Panc1 (cell line): ENCODE measurements at places on chromosomes 1 and 21.

- DNase-seq: no peak
Measured at GRCh38 chr21:46361176-46361575, 37.2 kb downstream of the PCNT start.

DNA sequence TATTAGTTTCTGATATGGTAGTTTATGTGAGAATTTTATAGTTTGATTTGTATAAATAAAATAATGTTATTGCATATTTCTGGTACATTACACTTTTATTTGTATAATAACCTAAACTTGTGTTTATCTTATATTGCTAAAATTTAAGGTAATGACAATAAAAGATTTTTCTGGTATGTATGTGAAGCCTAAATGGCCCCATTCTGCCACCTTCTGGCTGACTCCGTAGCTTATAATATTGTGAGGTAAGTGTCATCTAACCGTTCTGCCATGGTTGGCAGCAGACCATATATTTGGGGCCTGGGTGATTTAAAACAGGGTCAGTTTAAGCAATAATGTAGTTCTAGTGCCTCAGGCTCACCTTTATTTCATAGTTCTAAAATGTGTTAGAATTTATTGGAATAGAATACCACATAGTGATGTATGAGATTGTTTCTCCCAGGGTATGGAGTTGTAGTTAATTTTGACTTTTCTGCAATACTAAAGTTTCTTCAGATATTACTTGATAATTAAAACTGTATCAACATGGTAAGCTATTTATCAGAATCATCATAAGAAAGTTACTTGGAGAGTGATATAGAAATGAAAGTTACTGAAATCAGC is 21.2 kb upstream of the PRKACB start:
- no peak for DNase-seq

GRCh38 chr1:96208428-96208827 is 513.2 kb upstream of the PTBP2 start:
- no peak for DNase-seq

DNA sequence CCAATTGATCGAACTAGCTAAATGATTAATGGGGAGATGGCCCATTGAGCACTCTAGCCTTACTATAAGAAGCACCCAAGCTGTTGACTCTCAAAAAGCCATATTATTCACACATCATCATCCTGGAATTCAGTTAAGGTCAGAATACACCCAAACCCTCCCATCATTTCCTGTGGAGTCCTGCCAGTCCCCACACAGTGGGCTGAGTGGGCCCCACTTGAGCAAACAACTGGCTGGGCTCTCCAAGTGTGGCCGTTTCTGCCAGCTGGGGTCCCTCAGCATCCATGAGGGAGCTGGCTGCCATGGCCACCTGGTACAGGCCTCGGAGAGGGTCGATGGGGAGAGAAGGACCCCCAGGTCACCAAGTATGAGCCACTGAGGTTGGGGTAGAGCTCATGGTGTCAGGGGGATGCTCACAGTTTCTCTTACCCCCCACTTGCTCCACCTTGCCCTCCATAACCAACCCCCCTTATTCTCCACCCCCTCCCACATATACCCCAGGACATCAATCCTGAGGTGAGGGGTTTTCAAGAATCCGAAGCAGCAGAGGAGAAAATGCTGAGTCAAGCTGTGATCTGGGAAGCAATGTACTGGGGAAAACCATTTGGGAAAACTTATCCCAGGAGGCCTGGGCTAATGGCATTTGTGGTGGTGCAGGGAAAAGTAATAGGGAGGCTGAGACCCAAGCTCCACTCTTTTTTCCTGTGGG is 60.3 kb downstream of the UBE2T start:
- DNase-seq: no peak

- DNase-seq: peak; percentile 2
Measured at GRCh38 chr1:244552336-244552735, 91.3 kb downstream of the CATSPERE start.

- DNase-seq: no peak
Measured at GRCh38 chr1:196593955-196594354, 14.3 kb downstream of the KCNT2 start.

DNA sequence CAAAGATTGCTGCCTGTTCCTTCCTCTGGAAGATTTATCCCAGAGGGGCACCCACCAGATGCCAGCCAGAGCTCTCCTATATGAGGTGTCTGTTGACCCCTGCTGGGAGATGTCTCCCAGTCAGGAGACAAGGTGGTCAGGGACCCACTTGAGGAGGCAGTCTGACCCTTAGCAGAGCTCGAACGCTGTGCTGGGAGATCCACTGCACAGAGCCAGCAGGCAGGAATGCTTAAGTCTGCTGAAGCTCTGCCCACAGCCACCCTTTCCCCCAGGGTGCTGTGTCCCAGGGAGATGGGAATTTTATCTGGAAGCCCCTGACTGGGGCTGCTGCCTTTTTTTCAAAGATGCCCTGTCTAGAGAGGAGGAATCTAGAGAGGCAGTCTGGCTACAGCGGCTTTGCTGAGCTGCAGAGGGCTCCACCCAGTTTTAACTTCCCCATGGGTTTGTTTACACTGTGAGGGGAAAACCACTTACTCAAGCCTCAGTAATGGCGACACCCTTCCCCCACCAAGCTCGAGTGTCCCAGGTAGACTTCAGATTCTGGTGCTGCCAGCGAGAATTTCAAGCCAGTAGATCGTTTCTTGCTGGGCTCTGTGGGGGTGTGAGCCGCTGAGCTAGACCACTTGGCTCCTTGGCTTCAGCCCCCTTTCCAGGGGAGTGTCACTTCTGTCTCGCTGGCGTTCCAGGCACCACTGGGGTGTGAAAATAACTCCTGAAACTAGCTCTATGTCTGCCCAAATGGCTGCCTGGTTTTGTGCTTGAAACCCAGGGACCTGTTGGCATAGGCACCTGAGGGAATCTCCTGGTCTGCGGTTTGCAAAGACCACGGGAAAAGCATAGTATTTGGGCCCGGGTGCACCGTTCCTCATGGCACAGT is 51.1 kb upstream of the PDC start:
- DNase-seq: no peak

DNA sequence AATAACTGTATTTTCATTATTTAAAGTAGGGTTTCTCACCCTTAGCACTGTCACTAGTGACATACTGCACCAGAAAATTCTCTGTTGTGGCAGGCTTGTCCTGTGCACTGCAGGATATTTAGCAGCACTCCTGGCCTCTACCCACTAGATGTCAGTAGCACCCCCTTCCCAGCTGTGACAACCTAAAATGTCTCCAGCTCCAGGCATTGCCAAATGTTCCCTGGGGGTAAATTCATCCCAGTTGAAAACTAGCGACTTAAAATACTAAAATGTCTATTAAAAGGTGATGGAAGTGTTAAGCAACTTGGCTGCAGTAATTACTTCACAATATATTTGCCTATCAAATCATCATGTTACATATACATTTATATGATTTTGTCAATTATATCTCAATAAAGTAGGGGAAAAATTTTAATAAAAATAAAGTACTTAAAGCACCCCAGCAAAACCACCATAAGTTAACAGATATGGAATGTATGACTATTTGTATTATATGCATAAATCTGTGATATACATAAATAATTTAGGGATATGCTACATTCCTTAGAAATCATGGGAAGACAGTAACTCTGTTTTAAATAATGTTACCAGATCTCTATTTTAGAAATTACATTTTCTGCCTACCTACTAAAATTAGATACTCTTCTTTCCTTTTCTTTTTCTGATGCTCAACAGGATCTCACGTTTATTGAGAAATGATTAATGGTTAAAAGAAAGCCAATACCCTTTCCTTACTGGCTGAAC is 74.6 kb downstream of the ARID4B start:
- peak; percentile 69 for DNase-seq

- DNase-seq: no peak
Measured at GRCh38 chr1:200437556-200438203, 27.8 kb upstream of the ZNF281 start.

DNA sequence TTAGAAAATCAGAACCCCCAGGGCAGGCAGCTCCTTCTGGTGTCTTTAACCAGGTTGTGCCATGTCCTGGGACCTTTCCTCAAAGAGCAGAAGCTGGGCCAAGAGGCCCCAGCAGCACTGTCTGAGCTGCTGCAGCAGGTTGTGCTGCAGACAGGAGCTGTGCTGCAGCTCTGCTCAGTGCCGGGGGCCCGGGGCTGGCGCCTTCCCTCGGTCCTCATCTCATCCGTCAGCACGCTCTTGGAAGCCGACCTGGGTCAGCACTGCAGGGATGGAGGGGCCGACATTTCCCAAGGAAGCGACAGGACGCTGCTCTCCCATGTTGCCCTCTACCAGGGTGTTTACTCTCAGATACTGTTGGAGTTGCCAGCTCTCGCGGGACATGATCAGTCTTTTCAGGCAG is 11.7 kb downstream of the URB2 start:
- no peak for DNase-seq

GRCh38 chr1:17883136-17883535 is 128.0 kb downstream of the ACTL8 start:
- no peak for DNase-seq

DNA sequence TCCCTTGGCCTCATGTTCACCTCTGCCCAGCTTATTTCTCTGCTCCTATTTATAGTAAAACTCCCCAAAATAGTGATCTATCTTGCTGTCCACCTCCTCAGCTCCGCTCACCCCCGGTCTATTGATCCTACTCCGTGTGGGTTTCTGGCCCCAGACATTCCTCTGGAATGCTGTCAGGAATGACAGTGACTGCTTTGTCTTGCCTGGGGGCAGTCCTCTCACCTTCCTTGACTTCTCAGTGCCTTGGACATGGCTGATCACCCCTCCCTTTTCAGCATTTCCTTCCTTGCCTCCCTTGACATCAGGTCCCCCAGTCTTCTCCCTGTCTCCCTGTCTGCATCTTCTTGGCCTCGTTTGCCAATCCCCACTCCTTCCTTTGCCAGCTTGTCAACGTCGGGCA is 108.1 kb upstream of the BACE2 start:
- no peak for DNase-seq

DNA sequence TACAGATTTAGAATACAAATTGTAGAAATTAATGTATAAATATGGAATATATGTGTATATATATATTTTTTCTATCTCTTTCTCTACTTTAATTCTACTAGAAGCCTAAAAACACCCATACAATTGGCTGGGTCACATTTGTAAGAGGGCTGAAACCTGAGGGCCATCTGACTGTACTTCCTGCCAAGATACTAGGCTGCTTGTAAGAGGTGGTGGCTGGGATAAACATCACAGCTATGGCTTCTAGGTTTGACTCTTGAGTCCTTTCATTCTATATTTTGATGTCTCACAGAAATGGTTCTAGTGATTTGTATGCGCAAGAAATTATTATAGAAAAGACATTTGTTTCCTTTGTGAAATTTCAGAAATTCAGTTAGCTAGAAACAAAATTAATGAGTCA is 1155.2 kb upstream of the B3GALT2 start:
- DNase-seq: no peak

DNA sequence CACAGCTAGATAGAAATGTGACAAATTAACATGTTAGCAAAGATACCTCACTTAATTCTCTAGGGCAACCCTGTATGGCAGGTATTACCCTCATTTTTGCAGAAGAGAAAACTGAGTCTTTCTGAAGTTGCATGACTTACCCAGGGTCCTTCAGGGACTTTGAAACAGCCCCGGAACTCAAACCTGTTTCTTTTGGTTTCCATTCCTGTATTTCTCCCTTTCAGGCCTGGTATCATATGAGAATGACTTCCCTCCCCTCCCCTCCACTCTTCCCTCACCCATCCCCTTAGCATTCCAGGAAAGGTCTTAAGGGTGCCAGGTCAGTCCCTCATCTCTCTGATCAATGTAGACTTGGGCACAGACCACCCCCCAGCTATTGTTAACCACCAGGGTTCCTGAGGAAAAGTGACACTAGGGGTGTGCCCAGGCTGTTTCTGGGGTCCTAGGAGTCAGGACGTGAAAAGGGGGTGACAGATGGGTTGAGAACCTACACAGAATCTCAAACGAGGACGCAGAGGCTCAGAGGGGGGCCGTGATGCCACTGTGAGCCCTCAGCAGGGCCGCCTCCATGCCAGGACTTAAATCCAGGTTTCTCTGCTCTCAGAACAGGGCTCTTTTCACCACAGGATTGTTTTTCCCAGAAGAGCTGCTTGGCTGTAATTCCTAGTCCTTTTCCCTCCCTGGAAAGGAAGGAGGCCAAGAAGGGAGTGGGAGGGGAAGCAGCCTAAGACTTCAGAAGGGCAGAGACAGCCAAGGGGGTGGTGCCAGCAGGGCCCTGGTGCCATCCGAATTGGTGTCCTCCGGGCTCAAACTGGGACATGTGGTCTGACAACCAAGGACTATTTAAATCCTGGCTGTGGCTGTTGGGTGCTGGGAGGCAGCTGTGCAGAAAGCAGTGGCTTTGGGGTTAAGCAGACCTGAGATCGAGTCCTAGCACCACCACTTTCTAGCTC is 2.1 kb upstream of the WASF2 start:
- DNase-seq: no peak

DNA sequence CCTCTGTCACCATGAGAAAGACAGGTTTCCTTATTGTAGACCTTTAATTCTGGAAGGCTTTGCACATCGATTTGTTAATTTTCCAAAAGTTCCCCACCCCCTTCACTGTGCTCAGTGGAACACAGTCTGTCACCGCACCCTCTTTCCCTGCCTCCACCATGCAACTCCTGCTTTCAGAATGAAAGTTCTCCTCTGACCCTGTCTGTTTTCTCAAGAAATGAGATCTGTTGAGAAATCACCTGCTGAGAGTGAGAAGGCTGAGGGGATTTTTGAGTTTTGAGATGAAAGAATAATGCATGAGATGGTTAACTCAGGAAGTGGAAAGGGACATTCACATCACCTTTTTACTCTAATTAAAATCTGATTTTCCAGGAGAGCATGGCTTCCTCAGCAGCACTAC is 99.6 kb downstream of the CYYR1 start:
- no peak for DNase-seq

- DNase-seq: no peak
Measured at GRCh38 chr1:186865857-186866256, 37.1 kb downstream of the PLA2G4A start.

DNA sequence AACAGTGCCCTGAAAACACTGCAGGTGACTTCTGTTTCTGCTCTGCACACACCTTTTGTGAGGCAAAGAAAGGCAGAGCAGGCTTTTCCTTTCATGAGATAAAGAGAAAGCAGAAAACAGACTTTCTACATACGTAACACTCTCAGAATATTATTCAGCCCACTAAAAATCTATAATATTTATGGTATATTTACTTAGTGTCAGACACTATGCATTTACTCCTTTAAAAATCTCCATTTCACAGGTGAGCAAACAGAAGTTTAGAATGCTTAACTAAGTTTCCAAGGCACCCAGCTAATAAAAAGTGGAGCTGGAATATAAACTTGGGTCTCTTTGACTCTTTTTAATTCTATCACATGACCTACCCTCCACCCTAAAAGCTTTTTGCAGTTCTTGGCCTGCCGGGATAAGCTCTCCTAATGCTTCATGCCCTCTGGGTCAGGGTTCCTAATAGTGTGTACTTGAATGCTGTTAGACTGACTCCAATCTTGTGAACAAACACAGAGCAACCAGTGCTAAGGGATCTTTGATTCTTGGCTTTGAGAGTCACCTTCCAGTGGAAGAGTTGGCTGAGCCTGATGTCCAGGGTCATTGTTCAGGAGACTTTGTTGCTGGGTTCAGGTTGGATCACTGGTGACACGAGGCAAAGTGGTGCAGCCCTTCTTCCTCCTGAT is 27.2 kb downstream of the PROK1 start:
- no peak for DNase-seq
